NCI-H1417 (cell line): ENCODE measurements at places on chromosomes 3 and 15.

DNA sequence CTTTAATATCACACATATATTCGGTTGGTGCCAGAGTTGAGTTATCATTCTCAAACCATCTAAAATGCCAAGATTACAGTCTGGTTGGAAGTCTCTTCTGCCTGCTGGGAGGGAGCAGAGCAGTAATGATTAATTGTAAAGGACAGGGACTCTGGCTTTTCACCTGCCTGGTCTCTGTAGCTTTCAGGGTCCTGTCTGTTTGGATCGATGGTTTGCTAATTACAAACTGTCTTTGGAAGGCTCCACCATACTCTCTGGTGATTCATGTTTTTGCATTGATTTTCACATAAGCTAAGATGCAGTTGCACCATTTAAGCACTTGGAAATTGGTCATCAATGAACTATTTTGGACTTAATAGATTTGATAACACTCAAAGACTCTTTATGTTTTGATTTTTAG lies 350.4 kb upstream of the SATB1 start:
- no peak for DNase-seq

GRCh38 chr3:171248426-171249111 lies 211.6 kb downstream of the TNIK start:
- DNase-seq, result no peak

DNA sequence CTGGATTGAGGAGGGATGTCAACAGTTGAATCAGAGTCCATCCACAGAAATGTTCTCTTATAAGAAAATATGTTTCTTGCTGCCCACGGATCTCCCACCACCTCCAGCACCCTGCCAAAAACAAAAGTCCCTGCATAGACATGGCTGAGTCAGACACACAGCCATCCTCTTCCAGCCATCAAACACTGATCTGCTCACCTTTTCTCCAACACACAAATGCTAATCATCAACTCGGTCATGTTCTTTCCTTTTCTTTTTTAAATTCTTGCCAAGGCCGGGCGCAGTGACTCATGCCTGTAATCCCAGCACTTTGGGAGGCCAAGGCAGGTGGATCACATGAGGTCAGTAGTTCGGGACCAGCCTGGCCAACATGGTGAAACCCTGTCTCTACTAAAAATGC lies 110.7 kb upstream of the IL12A start:
- no peak for DNase-seq

DNA sequence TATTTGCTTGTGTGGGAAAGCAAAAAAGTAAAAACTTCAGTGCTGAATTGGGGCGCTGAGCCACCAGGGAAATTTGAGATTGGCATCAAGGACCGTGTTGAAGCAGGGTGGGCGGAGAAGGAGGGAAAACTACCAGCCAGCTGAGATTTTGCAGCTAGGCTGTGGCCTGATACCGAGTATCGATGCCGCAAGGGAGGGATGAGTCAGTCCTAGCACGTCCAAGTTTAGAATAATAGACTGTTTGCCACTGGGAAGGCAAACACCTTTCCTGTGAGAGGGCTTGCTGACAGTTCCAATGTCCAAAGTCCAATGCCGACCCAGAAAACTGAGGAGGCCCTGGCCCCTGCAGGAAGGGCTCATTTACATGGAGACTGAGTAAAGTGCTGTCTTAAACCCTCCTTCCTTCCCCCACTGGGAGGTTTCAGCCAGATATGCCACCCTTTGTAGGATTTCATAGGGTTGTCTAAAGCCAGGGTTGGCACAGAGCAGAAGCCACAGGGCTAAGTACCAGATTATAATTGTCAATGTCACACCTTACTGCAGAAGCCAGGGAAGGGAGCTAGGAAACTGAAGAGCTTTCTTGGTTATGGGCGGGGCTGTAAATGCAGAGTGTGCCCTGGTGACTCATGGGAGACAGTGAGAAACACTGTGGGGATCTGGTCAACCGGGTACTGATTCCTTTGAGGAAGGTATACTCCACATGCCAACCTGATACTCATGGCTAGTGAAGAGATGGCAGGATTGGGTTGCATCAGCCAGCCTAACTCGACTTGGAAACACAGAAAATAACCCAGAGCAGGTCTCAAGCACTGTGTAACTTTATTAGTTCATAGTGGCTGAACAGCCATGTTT lies 28.4 kb upstream of the PIK3CB start:
- DNase-seq, result no peak

GRCh38 chr15:79811406-79812405 lies 85.1 kb downstream of the MTHFS start:
- no peak for DNase-seq

- no peak for DNase-seq
Measured at GRCh38 chr3:186220365-186220764, 111.5 kb upstream of the ETV5 start.

DNA sequence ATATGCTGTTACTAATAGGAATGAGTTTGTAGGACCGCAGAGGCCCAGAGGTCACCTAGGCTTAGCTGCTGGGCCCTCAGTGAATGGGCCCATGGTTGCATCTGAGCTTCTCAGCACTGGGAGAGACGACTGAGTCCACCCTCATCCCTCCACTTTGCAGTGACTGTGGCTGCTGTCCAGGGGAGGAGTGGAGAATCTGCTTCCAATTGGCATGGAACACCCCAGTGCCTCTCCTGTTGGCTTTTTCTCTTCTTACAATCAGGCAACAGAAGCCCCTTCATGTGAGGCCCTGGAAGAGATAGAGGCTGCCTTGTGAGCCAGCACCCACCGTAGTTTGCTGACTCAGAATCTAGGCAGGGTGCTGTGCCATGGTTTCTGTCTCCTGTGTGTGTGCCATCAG lies 55.6 kb downstream of the ARNT2 start:
- no peak for DNase-seq

GRCh38 chr3:98680723-98681122 lies 82.4 kb upstream of the ST3GAL6 start:
- no peak for DNase-seq

DNA sequence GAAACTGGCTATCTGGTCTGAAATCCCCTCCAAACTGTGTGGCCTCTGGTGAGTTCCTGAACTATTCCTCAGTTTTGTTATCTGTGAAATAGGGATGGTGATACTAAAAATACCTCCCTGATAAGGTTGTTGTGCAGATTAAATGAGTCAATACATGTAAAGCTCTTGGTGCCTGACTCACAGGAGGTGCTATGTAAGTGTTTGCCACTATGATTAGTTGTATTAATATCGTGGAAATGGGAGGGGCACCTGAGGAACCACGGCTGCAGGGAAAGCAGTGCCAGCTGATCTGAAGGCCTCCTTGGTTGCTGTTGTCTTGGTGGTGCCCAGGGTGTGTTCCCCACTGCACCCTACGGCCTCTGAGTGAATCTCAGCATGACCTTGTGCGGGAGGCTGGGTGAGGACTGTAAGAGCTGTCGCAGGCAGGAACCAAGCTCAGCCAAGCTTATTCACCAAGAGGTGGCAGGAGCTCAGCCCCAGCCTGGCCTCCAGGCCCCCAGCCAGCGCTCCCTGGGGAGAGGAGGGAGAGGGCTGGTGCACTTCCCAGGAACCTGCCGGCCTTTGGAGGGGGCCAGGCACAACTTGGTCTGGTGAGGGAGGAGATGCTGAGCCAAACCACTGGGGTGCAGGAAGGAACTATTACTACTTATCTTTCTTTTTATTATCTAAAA lies 44.8 kb upstream of the CCDC174 start:
- DNase-seq, result no peak

DNA sequence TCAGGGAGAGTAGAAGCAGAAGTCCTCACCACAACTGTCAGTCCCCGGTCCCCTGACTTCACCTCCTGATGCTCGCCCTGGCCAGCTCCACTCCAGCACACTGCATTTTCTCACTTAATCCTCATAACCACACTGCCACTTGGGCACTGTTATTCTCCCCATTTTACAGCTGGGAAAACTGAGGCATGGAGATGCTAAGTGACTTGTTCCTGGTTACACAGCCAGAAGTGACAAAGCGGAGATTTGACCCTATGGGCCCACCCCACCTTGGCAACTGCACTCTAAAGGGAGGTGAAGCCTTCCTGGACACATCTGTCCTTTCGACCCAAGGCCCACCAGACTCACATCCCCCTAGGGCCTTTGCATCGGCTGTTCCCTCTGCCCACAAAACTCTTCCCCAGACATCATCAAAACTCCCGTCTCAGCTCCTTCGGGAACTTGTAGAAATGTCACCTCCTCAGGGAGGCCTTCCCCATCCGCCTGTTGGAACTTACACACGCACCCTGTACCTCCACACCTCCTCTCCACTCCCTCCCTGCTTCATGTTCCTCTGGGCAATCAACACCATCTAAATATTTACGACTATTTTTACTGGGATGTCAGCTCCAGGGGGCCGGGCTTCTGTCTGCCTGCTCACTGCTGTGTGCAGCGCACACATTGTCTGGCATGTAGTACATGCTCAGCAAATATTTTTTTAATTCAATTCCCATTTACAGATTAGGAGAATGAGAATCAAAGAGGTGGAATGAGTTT lies 3.1 kb downstream of the GRIP2 start:
- no peak for DNase-seq

DNA sequence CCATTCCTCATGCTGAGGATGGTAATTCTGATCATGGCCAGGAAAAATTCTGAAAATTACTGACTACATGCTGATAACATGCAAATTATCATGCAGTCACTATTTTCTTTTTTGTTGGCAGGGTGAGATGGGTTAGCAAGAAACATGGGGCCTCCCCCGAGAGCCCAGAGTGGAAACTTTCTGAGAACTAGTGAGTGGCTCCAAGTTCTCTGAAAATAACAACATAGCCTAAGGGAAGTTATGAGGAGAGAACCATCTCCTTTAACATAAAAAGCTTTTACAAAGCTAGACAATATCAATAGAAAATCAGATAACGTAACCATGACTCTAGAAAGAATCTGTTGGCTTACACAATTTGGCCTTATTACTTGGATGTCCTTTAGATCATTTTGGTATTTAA lies 254.2 kb downstream of the PLOD2 start:
- no peak for DNase-seq

DNA sequence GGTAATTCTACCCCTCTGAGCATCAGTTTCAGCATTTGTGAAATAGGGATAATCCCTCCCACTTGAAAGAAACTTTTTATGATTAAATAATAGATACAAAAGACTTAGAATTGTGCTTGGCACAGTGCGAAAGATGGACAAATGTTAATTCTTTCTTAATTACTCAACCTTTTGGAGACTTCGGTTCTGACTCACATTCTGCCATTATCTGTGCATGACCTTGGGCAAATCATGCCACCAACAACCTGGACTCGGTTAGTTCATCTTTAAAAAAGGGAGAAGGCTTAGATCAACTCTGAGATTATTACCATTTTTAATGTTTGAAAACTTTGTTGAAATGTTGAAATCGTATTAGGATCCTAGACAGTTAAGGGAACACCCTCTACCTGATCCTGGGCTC lies 40.6 kb upstream of the POLR2M start:
- no peak for DNase-seq

GRCh38 chr3:152915695-152916094 lies 80.8 kb downstream of the P2RY1 start:
- DNase-seq, result no peak

DNA sequence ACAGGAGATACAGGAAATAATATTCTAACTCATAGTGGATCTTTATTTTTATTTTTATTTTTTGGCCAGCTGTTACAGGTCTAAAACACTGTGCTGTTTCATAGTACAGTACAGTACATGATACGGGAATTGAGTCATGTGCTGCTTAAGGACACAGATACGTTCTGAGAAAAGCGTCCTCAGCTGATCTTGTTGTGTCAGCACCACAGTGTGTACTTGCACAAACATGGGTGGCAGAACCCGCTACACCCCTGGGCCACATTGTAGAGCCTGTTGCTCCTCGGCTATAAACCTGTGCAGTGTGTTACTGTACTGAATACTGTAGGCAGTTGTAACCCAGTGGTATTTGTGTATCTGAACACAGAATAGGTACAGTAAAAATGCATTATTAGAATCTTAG lies 183.4 kb downstream of the OR4M2 start:
- no peak for DNase-seq

GRCh38 chr15:99016680-99017321 lies 9.2 kb upstream of the PGPEP1L start:
- DNase-seq, result no peak

GRCh38 chr3:140363801-140364200 lies 314.1 kb upstream of the TRIM42 start:
- DNase-seq, result peak; percentile 53

- no peak for DNase-seq
Measured at GRCh38 chr3:44330444-44330843, 8.1 kb upstream of the TCAIM start.

DNA sequence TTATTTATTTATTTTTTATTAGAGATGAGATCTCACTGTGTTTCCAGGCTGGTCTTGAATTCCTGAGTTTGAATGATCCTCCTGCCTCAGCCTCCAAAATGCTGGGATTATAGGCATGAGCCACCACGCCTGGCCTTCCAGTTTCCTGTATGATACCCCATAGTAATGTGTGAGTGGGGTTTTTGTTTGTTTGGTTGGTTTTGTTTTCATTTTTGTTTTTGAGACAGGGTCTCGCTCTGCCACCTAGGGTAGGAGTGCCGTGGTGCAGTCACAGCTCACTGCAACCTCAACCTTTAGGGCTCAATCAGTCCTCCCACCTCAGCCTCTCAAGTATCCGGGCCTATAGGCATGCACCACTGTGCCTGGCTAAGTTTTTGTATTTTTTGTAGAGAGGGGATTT lies 30.9 kb downstream of the GOLM2 start:
- no peak for DNase-seq

GRCh38 chr15:22227411-22228100 lies 147.2 kb downstream of the OR4M2 start:
- no peak for DNase-seq

DNA sequence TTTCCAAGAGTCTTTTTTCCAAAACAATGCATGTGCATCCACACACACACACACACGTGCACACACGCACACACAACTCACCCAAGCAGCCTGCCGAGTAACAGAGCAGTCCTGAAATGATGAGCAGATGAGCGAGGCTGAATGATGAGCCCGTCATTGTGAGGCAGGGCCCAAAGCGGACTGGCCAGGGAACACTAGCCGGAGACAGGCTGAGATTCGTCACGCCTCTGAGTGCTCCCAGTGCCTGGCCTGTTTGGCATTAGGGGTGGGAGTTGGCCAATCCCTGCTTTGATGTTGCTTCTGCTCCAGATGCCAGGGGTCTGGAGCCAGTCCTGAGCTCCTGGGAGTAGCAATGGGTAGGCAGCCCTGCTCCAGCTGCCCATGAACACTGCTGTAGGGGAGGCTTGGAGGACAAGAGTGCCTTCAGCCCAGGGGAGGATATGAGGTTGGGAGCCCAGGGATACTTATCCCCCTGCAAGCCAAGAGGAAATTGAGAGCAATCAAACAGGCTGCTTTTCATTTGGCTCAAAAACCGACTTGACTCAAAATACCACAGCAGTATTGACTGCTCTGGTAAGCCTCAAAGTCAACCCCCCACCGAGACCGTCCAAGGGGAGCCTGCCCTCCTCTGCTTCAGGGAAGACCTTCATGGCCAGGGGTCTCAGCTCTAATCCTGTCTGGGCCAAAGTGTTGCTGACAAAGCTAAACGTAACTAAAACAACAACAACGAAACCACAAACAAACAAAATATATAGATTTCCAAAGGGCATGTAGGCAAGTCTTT lies 22.9 kb downstream of the COLQ start:
- DNase-seq, result no peak

- peak; percentile 44 for DNase-seq
Measured at GRCh38 chr3:128001576-128001975, 50.7 kb upstream of the SEC61A1 start.

- DNase-seq, result no peak
Measured at GRCh38 chr3:143016321-143016972, 15.1 kb downstream of the U2SURP start.

GRCh38 chr3:196621611-196622010 lies 17.9 kb upstream of the NRROS start:
- no peak for DNase-seq

GRCh38 chr3:64865839-64866570 lies 178.2 kb upstream of the ADAMTS9 start:
- peak; percentile 1 for DNase-seq
